GM13977 (cell line): ENCODE measurements at places on chromosomes 7 and 10.

- DNase-seq: no peak
Observed at GRCh38 chr7:78017591-78018100, 219.1 kb downstream of the PHTF2 start.

- DNase-seq: no peak
Observed at GRCh38 chr7:32533276-32534029, 38.2 kb downstream of the AVL9 start.

DNA sequence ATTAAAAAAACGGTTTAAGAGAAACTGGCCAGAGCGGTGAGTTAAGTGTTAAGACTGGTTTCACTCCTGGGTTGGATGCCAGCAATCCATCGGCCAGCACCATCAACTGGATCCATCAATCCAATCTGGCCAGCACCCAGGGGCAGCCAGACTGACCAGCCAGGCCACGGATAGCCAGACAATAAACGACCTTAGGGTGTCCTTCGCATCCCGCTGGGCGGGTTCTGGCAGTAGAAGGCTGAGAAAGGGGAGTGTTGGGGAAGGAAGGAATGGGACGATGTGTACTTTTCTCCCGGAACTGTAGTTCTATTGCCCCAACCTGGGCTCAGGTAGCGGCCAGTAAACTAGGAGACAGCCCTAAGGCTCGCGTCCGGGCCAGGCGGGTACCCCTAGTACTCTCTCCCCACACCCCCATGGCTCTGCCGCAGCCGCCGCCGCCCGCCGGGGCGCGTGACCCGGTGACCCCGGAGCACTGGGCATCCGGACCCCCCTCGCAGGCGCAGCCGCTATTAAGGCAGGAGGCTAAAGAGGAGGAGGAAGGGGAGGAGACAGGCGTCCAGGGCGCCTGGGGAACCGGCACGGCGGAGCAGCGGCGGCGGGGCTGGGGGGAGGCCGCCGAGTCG, at the start of gene CASD1:
Gene CASD1 (plus strand): TSS at position 546 of the 623 bp plus-strand sequence. CDS start 276 bp downstream, outside the sequence.
- peak; percentile 89 for DNase-seq

GRCh38 chr7:155506854-155507337, 39.5 kb downstream of the CNPY1 start:
- DNase-seq: no peak

DNA sequence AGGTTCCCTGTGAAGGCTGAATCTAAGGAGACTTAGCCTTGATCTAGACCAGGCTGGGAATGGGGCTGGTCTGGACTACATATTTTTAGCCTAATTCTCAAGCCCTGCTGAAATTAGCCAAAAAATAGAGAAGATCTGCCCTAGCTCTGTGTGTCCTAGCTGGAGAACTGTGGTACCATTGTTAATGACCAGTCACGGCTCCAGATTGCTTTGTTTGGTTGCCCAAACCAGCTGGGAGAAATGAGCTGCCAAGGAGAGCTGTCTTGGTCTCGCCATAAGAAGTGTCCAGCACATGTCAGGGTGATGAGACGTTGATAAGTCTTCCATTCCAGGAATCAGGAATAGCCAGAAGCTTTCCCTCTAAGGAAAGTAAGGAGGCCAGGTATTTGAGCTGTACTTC, 20.7 kb downstream of the GBX1 start:
- no peak for DNase-seq

DNA sequence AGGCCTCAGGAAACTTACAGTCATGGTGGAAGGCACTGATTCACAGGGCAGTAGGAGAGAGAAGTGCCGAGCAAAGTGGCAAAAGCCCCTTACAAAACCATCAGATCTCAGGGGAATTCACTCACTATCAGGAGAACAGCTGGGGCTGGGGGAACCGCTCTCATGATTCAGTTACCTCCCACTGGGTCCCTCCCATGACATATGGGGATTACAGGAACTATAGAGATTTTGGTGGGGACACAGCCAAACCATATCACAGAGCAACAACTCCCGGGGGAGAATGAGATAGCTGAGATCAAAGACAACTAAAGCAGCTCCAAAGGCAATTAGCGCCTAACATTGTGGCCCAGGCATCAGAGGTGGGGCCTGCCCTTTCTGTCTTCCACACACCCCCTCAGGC, 85.4 kb upstream of the VOPP1 start:
- DNase-seq: no peak

- no peak for DNase-seq
Observed at GRCh38 chr7:54115028-54115763, 427.0 kb upstream of the VSTM2A start.

- DNase-seq: no peak
Observed at GRCh38 chr7:6147627-6148026, 116.5 kb downstream of the ANKRD61 start.

GRCh38 chr10:104574427-104574826, 66.7 kb upstream of the SORCS3 start:
- DNase-seq: no peak

GRCh38 chr7:309586-310228, 19.7 kb downstream of the FOXL3 start:
- no peak for DNase-seq

GRCh38 chr10:6173203-6173602, 29.5 kb upstream of the PFKFB3 start:
- DNase-seq: no peak

GRCh38 chr7:99843808-99844207, 16.0 kb downstream of the CYP3A43 start:
- no peak for DNase-seq

DNA sequence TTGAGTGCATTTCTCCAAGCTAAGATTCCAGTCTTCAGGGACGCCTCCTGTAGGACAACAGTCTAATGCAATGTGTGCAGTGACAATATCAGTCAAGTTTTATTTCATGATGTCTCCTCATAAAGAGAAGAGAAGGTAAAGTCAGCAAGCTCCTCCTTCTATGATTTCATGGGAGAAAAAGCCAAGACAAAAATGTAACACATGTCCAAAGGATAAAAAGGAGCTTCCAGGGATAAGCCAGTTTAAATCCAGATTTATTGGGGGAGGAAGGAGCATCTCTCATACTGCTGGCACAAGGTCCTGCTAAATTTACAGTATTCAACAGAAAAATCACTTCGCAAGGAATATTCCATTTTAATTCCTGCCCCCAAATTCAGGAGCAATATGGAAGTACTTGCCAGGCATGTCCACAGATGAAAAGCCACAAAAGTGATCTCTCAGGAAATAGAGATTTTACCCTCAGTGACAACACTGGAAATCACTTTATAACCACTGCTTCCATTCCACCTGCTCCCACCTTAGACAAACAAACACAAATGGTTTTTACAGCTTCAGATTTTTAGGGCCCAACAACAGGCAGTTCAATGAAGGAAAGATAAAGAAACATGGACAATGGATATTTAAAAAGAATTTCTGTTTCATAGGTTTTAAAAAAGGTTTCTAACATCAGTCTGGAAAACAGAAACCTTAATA, 677.5 kb upstream of the C7orf33 start:
- DNase-seq: no peak

- no peak for DNase-seq
Observed at GRCh38 chr7:138228769-138229168, 152.5 kb downstream of the AKR1D1 start.

- no peak for DNase-seq
Observed at GRCh38 chr7:106281585-106282318, 3.0 kb downstream of the NAMPT start.

DNA sequence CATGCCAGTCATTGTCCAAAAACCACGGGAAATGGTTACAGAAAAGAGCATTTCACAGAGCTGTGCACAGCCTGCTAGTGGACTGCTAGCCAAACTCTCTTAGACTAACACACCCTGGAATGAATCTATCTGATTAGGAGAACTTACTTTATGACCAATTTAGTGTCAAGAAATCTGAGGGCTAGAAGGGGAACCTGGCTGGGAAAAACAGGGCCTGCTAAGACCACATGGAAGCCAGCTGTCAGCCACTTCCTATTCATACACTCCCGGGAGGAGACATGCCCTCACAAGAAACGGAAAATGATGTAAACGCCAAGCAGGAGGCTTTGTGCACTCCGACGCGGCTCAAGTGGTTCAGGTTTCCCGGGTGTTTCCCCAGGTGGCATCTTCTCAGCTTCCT, 54.8 kb downstream of the MPP7 start:
- no peak for DNase-seq

GRCh38 chr7:114554781-114555537, 140.3 kb downstream of the FOXP2 start:
- DNase-seq: peak; percentile 45

- no peak for DNase-seq
Observed at GRCh38 chr7:130420943-130421578, 19.8 kb downstream of the CEP41 start.

DNA sequence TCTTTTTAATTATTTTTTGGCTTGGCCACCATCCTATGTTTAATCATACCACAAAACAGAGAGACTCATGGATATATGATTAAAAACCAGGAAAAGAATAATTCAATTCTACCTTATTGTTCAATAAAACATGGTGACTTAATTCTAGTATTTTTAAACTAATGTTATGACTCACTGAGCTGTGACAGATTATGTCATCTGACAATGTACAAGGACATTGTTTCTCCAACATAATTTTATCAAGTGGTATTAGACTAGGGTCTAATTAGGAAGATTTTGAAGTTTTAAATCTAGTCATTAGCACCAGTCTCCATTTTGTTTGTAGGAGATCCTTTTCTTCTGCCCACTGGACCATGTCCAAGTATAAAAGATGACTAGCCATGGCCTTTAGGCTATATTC, 199.3 kb upstream of the MDFIC start:
- no peak for DNase-seq

DNA sequence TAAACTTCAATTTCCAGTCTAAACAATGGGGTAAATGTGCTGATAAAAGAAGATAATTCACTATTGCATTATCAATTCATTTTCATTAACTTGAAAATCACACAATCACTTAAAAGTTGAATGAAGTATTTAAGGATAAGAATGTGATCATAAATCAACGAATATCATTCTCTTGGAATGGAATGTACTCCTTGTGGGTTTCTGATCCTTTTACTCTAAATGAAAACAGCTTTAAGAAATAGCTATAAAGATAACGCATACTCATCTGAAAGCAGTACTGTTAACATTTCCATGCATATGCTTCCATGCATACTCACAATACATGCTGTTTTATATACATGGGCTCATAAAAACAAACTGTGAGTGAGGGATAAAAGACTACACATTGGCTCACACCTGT, 108.8 kb downstream of the ATE1 start:
- DNase-seq: no peak

GRCh38 chr10:1434912-1435692, 302.2 kb downstream of the ADARB2 start:
- no peak for DNase-seq

- no peak for DNase-seq
Observed at GRCh38 chr7:82263920-82264782, 179.4 kb downstream of the CACNA2D1 start.

DNA sequence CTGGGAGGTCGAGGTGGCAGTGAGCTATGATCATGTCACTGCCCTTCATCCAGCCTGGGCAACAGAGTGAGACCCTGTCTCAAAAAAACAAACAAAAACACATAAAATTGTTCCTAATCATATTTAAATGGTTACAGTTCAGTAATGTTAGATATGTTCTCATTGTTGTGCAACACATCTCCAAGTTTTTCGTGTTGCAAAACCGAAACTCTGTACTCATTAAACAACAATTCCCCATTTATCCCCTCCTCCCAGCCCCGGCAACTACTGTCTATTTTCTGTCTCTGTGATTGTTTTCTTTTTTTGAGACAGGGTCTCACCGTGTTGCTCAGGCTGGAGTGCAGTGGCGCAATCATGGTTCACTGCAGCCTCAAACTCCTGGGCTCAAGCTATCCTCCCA, 16.1 kb upstream of the PRXL2A start:
- no peak for DNase-seq
